ENCODE measurements at places on chromosomes 6 and 20.

DNA sequence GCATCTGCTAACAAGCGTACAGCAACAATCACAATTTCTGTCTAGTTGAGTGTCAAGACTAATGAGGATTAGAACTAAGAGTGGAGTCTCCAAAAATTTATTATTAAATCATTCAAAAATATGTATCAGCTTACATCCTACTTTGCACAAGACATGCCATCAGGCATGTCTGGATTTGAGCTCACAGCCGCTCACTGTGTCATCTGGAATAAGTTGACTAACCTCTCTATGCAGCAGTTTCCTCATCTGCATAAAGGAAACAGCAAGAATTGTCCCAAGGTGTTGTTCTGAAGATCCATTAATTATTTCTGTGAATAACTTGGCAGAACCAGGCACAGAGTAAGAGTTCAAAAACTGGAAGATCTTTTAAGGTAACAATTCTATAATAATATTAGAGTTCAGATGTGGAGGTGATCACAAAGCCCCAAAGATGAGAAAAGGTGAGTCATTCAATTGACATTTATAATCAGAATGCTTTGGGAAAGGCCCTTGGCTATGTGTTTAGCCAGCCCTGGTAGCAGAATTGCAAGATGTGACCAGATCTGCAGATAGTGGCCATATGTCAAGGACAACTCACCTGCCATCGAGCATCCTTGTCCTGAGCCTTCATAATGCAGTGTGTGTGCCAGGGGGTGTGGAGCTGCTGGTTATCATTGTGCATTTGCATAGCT, 264.0 kb downstream of the FOXA2 start:
- DNase-seq: no peak

DNA sequence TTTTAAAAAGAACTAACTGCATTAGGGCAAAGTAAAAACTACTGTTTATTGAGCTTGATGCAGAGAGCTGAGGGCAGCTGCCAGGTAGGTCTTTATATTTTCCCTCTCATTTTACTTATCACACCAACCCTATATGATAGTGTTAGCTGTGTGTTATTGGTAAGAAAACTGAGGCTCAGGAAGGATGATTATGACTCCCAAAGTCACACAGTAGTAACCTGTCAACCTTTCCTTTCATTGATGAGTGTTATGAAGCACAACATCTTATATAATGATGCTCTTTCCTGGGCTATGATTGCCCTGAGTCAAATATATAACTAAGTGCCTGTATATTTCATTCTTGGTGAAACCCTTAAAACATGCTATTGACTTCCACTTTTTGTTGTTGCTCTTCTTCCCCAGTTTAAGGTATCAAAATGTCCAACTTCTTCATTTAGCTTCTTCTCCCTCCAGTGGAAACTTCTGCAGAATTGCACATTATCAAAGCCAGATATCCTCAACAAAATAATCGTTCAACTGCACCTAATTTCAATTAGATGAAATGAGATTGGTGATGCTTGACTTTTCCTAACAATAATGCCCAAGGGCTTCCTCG, 8.1 kb downstream of the GFOD1 start:
- no peak for DNase-seq

DNA sequence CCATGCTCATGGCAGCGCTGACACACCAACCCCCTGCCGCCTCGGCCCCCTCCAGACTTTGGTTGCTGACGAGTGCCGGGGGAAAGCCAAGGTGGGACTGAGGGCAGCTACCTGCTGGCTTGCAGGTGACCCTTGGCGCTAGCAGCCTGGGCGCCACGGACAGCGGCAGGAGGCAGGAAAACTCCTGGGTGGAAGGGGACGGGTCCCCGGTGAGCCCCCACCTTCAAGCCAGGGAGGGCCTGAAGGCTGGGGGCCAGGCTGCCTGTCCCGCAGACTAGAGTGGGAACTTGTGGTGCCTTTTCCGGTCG, 226.7 kb downstream of the OTOR start:
- DNase-seq: no peak

GRCh38 chr6:28135393-28135792, 6.3 kb upstream of the ZKSCAN8 start:
- DNase-seq: peak; percentile 18

DNA sequence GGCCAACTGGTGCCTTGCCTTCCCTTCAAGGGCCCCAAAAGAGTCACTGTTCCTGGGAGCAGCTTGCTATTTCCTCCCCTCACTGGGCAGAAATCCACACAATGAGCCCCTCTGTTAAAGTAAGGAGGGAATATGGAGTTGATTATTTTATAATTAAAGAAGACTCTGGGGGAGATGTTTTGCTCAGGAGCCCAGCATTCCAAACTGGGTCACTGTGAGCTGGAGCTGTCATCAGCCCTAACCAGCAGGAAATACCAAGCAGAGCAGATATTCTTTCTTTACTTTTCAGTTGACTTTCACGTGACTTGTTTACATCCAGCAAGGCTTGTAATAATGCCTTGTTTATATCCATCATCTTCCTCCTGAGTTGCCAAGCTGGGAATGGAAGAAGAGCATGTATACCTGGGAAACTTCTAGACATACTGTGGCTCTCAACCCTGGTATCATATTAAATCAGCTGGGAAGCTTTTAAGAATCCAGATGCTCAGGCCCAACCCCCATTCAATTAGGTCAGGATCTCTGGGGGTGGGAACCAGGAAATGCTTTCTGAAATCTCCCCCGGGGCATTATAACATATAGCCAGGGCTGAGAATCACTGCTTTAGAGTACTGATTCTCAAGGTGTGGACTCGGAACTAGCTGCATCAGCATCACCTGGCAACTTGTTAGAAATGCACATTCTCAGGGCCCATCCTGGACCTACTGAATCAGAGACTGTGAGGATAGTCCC, 175.6 kb upstream of the MYLIP start:
- DNase-seq: no peak

- DNase-seq: no peak
Measured at GRCh38 chr6:166050559-166050958, 117.1 kb downstream of the TBXT start.

DNA sequence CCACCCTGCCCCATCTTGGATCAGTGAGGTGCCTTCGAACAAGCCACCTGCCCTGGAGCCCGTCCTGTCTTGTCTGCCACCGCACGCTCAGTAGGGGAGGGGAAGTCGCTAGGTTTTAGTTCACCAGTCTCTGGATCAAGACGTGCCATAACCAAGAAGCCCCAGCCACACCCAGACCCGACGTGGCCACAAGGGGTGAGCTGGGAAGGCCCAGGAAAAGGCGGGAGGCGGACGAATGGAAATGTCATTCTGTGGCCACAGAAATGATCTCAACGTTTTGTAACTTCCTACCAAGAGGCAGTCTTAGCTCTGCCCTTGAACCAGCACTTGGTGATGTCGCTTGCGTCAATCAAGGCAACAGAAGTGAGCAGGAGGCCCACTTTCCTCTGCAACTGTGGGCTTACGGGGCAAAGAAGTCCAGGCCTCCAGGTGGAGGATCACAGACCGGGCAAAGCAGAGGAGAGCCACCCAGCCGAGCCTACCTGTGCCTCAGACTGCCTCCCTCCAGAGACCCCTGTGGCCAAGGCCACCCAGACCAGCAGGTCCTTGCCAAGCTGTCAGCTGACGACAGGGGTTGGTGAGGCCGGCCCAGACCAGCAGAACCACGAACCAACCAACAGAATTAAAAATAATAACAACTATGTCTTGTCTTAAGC, 14.5 kb downstream of the GMEB2 start:
- no peak for DNase-seq

- peak; percentile 77 for DNase-seq
Measured at GRCh38 chr6:137705160-137706082, 161.6 kb upstream of the TNFAIP3 start.

GRCh38 chr6:32867554-32868256, 13.7 kb downstream of the PSMB9 start:
- DNase-seq: no peak

DNA sequence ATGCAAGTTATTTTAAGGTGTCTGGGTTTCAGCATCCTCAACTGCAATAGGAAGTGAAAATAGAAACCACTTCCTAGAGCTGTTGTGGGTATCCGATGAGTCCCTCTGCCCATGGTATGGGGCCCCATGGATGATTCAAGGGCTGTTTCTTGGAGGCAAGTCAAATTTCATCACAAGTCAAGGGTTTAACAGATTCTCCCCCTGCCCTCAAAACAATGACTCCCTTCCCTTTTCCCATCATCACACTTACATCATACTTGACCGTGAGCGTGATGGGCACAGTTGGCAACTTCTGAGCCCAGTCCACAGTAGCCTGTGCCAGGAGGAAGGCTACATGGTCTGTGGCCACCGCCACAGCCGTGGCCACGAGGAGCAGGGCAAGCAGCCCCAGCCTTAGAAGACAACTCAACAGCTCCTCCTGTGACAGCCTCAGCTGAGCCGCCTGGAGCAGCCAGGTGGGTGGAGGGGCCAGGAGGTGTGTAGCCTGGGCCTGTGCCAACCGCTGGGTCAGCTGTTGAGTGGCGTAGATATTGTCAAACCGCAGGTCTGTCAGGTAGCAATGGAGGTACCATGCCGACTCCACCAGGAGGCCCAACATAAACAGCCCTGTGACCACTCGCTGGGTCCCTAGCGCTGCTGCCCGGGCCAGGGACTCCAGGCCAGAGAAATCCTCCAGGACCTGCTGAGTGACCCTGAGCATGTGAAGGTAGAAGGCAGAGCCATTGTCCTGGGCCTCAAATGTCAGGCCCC, 5.2 kb downstream of the OCSTAMP start:
- peak; percentile 93 for DNase-seq

DNA sequence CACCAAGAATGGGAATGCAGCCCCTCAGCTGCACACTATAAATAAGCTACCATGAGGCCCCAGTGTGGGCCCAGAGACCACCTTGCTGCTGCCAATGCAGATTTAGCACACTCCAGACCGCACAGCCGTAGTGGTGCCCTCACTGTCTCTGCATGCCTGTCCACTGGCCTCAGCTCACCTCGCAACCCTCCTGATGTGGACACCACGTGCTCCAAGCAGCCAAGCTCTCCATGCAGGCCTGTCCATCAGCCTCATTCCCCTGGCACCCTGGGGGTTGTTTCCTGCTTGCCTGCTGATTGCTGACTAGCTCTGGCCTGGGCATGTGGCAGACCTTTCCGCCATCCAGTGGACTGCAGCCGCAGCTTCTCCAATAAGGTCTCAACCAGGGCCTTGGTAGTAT, 36.2 kb downstream of the ZBTB9 start:
- DNase-seq: no peak

DNA sequence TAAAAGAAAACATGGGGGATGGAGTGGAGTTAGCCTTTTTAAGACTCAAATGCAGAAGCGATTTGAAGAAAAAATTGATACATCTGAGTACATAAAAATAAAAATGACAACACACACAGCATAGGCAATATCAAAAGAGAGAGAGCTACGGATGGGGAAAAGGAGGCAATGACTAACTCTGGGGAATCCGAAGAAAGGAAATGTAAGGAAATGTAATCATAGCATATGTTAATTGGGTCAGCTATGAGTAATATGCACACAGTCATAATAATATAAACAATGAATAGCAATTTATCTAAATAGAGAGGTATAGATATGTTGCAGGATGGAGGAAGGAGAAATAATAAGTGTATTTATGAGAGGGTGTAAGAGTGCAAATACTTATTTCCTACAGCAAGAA, 83.4 kb downstream of the NOL4L start:
- DNase-seq: no peak

DNA sequence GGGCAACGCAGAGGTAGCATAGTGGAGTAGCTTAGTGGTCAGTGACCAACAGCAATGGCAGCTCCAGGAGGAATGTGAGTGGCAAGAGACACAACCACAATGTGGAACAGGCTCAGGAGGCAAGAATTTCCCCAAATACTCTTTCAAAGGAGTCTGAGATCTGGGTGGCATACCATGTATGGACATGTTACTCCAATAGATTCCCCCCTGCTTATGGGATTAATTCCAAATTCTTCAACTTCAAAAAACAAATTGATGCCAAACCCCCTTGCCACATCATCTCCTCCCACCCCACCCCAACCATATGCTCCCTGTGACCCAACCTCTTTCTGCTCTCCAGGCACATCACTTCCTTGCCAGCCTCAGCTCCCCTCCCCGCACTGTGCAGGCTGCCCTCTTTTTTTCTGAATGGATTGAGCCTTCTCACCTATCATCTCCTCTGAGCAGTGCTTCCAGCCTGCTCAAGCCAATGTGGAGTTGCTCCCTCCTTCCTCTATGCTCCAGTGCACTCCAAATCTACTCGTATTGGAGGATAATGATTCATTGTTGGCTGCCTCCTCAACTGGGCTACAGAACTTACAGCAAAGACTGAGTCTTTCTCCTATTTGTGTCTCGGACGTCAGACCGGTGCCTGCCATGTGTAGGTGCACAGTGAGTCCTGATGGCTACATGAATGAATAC, 93.0 kb upstream of the CEP85L start:
- DNase-seq: no peak

DNA sequence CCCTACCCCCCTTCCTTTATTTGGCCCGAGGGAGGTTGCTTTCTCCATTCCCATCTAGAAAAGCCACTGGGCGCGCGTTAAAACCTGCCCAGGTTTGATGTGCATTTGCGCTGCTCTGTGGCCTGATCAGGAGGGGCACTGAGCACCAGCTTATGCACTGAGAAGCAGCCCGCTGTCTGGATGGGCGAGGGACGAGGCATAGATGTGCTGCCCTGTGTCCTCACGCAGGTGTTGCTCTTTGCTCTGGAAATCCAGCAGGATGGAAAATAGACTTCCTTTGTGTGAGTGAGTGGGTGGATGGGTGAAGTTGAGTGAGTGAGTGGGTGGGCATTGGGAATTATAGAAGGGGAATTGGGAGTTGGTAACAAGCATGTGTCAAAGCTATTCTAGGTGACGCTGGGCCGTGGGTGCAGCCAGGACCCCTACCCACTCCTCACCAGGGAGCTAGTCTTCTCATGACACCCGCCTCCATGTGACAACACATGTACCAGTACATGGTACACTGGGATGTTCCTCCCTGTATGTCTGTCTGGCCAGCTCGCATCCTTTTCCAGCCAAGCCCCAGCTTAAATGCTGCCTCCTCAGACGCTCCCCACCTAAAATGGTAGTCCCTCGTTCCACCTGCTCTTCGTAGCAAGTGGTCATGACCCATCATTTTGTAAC, 162.6 kb downstream of the DTNBP1 start:
- DNase-seq: no peak

- DNase-seq: no peak
Measured at GRCh38 chr20:7540923-7541322, 399.3 kb downstream of the HAO1 start.

GRCh38 chr6:160197662-160198061, 61.0 kb downstream of the SLC22A2 start:
- DNase-seq: no peak

- DNase-seq: no peak
Measured at GRCh38 chr6:143283887-143284645, 166.4 kb downstream of the ADAT2 start.

DNA sequence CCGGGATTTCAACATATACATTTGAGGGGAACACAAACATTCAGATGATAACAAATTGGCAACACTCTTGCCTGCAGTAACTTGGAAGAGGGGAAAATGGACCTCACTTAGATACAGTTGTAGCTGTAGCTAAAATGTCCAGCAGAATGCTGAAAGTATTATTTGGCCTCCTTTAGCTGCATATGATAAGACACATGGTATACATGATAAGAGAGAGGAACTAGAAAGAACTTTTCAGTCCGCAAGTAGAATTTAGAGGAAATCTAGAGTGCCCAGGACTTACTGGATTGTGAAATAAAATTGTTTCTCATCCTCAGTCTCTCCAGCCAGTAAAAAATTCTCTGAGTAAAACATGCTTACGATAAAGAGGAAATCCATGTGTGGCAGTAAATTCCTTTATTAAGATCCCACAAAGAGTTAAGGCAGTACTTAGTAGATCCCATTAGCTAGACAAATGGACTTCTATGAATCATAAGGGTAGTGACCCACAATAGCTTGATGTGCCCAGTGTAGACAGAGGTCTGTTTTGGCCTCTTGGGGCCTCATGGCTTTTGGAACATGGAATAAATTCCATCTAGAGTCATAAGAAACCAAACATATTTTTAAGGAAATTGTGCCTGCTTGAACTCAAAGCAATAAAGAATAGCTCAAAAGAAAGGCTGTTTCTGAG, 87.9 kb upstream of the RBM24 start:
- no peak for DNase-seq

Measured in activated CD4-positive, alpha-beta T cell treated with anti-CD3 and anti-CD28 coated beads, Interleukin-10, Interleukin-2, amounts not matched to agents 100 ng/mL and 50 ng/mL, durations not matched to agents 16 hours and 8 hours (primary cell).